ENCODE measurements at places on chromosomes 3 and 15.

DNA sequence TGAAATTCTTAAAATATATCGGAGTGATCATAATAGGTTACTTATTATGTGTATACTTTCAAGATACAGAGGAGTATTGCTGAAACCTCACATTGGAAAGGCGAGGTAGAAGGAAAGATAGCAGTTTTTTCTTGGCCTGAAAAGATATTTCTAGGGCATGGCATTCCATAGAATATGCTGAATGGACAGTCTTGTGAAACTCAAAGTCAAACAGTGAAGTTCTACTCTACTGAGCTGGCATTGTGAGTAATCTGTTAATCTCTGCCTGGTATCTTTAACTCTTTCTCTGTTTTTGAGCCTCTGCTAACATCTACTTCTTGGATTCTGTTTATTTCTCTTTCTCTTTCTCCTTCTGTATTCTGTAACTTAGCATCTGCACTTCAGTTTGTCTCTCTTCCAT is 176.3 kb upstream of the ZBTB20 start:
- DNase-seq = no peak

- DNase-seq = no peak
Observed at GRCh38 chr3:94173673-94174434, 111.0 kb downstream of the NSUN3 start.

GRCh38 chr3:34793057-34793456 is 846.3 kb upstream of the ARPP21 start:
- DNase-seq = no peak

- DNase-seq = no peak
Observed at GRCh38 chr3:43411429-43411828, 125.1 kb downstream of the SNRK start.

GRCh38 chr3:187520027-187520945 is 149.9 kb downstream of the SST start:
- no peak for DNase-seq

- no peak for DNase-seq
Observed at GRCh38 chr15:99592145-99592791, 26.5 kb downstream of the MEF2A start.

All from activated CD8-positive, alpha-beta T cell treated with anti-CD3 and anti-CD28 coated beads for 36 hours (primary cell).